Activated T-helper 1 cell treated with anti-CD3 and anti-CD28 coated beads, Interleukin-12 subunit alpha, Interleukin-12 subunit beta, Interleukin-2, Interleukin-4 antibody, amounts not matched to agents 30 ng/mL and 10 ng/mL and 1 ng/mL, durations not matched to agents 14 hours and 24 hours and 36 hours (primary cell): ENCODE measurements at places on chromosomes 16 and 17. TPM values are rescaled to one million over a fixed set of nuclear protein-coding genes. Genes with fewer than 3 reads are reported as not detected.

DNA sequence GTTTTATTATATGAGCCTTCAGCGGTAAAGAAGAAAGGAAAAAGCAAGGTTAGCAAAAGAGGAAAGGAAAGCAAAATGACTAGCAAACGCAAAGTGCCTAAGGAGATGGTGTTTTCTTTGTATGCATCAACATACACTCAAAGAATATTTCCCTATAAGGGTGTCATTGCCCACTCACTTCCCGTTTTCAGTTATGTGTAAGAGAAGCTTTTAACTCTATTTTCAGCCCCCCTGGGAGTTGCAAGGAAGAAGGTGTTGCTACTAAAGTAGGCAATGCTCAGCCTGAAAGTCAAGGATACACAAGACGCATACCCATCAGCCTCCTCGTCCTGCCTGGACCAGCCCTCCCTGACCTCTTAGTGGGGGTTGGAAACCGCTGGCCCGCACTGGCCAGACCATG, 267.7 kb upstream of the ZFHX3 start:
- no peak for DNase-seq

DNA sequence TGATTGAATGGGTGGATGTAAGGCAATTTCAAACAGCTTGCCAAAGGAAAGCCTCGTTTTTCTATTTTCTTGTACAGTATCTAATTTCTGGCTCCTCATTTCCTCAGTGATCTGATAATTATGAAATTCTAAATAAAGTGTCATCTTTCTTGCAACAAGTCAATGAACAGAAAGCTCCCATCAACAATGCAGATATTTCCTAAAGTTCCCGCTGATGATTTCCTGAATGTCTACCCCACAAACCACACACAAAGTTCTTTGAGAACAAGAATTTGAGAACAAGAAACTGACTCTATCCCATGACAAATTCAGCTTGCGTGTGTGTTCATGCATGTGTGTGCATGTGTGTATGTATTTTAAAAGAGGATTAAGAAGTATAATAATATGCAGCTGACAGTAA, 35.2 kb downstream of the SKAP1 start:
- no peak for DNase-seq

DNA sequence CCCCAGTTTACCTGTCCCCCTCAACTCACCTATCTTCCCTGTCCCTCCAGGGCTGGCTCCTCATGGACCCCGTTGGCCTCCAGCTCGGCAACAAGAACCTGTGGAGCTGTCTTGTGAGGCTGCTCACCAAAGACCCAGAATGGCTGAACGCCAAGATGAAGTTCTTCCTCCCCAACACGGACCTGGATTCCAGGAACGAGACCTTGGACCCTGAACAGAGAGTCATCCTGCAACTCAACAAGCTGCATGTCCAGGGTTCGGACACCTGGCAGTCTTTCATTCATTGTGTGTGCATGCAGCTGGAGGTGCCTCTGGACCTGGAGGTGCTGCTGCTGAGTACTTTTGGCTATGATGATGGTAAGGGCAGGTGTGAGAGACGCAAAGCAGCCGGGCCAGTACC, 31.3 kb downstream of the NLRC5 start:
- no peak for DNase-seq

GRCh38 chr16:60771138-60771537, 1265.1 kb downstream of the CDH8 start:
- DNase-seq: no peak

DNA sequence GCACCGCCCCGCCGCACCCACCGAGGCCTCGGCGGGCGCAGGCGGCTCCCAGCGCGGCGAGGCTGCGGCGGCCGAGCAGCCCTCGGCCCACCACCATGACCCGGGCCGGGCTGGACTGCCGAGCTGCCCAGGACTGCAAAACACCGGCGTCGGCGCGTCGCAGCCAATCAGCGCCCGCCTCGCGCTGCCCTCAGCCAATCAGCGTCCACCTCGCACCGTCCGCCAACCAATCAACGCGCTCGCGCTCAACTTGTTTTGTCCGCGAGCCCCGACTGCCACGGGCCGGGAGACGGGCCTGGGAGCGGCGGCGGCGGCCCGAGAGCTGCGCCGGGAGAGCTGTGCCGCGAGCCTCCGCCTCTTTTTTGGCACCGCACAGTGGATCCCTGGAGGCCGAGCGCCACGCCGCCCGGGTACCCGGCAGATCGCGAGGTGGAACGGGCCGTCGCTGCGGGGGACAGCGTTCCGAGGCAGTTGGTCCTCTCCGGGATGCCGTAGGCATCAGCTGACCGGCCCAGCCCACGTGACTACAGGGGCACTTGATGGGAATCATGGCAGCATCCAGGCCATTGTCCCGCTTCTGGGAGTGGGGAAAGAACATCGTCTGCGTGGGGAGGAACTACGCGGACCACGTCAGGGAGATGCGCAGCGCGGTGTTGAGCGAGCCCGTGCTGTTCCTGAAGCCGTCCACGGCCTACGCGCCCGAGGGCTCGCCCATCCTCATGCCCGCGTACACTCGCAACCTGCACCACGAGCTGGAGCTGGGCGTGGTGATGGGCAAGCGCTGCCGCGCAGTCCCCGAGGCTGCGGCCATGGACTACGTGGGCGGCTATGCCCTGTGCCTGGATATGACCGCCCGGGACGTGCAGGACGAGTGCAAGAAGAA, at the start of the genes FAHD1 and HAGH:
TSS of gene FAHD1 (plus strand) at position 516 of the 883 bp plus-strand sequence. CDS start at position 549, 33 bp downstream.
TSS of gene HAGH (minus strand) at position 135 of the 883 bp plus-strand sequence. CDS start at position 97, 38 bp downstream.
- DNase-seq: peak; percentile 91

GRCh38 chr16:55435387-55435786, 43.6 kb upstream of the MMP2 start:
- no peak for DNase-seq

DNA sequence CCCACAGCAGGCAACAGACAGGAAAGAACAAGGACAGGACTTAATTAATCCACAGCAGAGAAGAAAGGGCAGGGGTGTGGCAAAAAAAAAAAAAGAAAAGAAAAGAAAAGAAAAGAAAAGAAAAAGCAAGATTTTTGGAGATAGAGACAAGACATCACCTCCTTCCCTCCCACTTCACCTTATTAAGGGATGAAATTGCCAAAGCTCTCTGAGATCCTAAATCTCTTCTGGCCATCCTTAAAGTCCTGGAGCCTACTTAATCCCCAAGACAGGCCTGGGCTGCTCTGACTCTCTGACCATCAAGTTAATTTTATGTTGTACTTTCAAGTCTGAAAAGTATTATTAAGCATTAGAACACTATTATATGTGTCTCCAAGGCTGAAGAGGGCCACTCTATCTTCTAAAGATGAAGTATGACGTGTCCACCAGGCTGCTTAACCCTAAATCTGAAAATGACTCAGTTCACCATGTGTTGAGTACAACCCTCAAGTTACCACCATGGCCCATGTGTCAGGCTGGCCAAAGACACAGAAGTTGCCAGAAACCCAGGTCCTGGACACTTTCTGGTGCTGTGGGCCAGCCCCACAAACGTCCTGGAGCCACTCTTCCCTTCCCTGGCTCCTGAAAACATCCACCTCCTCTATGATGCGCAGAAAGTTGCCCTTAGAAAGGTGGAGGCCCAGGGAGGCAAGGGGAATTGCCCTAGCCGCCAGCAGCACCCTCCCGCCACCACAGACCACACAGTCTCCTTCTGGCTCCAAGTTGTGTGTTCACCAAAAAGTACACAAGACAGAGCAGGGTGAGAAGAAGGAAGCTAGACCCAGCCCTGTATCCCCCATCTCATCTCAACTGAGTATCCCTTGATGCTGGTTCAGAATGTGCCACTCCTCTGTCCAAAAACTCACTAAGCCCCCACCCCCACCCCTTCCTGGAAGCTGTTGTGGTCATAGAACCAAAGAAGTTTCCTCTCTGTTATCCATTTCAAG, 2.7 kb downstream of the SOCS1 start:
- peak; percentile 55 for DNase-seq

DNA sequence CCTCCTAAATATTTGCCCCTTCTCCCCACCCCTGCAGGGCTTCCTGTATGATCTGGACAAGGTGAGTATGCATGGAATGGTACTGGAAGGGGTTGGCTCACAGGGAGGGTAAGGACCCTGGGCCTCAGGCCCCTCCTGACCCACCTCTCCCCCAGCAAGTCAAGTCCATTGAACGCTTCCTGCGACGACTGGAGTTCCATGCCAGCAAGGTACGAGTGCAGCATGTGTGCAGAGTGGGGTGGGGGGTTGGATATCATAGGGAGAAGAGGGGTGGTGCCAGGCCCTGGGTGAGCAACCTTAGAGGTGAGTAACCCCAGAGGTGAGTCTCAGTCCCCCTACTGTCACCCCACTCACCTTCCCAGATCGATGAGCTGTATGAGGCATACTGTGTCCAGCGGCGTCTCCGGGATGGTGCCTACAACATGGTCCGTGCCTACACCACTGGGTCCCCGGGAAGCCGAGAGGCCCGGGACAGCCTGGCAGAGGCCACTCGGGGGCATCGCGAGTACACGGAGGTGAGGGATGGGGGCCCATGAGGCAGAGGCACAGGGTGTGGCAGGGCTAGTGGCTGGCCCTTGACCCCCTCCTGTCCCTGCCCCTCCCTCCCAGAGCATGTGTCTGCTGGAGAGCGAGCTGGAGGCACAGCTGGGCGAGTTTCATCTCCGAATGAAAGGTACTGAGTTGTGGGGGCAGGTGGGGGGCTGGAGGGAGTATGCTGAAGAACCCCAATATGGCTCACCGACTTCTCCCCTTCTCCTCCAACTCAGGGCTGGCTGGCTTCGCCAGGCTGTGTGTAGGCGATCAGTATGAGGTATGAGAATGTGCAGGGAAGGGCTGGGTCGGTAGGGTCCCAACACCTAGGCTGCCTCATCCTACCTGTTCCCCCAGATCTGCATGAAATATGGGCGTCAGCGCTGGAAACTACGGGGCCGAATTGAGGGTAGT, 11.3 kb downstream of the RIPOR1 start:
- no peak for DNase-seq

GRCh38 chr17:31918701-31919128, 17.2 kb upstream of the UTP6 start:
- DNase-seq: no peak

DNA sequence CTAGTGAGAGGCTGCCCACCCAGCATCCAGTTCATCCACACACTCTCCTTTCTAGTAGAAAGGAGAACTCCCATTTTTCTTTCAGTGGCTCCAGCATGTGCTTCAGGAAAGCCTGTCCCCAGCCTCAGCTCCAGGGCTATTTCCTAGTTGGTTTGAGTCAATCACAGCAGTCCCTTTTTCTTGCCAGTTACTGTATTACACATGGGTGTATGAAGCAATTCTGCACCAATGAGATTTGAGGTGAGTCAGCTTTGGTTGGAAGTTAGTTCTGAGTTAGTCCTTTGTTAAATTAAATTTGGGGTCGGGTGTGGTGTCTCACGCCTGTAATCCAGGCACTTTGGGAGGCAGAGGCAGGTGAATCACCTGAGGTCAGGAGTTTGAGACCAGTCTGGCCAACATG, 24.8 kb downstream of the RAD51D start:
- no peak for DNase-seq

GRCh38 chr16:65126845-65127624, 5.2 kb upstream of the CDH11 start:
- DNase-seq: no peak

GRCh38 chr17:69879576-69879975, 195.4 kb upstream of the KCNJ16 start:
- DNase-seq: no peak

DNA sequence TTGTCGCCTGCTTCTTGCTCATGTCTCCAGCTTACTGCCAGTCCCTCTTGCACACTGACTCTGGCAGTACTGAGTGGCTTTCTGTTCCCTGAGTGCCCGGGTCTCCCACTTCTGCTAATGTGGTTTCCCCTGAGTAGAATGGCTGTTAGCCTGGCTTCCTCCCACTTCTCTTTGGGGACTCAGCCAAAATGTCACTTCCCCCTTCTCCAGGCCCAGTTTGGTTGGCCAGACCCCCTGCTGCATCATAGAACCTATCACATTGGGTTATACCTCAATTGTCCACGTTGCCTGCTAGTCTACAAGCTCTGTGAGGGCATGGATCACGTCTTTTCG, 304.4 kb downstream of the HS3ST3B1 start:
- DNase-seq: no peak

DNA sequence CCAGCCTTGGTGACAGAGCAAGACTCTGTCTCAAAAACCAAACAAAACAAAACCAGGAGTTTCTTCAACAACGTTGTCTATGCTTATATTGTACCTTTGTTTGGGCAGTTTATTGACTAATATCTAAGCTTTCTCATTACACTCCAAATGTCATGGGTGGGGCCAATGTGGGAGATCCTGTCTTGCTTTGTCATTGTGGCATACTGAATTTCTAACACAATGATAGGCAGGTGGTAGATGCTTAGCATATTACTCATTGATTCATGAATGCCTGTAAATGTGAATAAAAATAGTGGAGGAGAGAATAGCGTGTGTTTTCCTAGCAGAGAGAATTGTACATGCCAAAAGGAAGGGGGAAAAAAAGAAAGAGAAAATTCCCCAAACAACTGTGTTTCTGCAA, 802.5 kb upstream of the EEF2KMT start:
- DNase-seq: no peak

DNA sequence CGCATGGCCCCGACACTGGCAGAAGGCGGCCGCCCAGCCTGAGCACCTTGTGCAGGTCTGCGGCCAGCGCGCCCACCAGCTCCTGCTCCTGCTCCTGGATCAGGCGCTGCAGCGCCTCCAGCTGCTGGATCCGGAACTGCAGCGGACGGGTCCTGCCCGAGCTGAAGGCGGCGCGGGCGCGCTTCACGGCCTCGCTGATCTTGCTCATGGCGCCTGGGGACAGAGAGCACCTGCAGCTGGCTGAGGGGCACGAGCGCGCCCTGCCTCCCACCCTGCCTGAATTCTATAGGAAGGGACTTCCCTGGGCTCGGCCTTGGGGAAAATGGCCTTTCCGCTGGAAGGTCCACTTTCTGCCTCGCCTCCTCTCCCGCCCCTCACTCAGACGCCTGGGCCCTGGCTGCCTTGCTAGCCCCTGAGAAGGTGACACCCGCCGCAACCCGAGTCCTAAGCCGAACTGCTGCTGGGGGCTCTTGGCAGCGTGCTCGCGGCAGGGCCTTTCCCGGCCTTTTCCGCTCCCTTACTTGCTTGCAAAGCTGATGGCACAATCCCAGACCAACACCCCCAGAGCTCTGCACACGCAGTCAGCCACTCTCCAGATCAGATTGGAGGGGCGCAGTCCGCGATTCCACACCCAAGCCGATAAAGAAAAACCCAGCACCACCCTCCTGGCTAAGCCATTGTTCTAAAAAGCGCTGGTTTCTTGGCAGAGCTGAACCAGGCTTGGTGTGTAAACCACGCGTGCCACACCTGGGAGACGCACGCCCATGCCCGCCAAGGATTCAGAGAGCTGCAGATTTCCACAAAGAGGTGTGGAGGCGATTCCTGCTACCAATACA, 3.0 kb downstream of the ALDH3A1 start:
- DNase-seq: peak; percentile 73

CDH5 gene
- not detected in 2 replicates for total RNA-seq

SLC38A8 gene
- total RNA-seq: not detected in 2 replicates

KIF19 gene
- total RNA-seq: 0.10 and 0.13 TPM in 2 replicates

LPO gene
- not detected in 2 replicates for total RNA-seq
